Keratinocyte (primary cell): ENCODE measurements at places on chromosomes 11 and 22.

DNA sequence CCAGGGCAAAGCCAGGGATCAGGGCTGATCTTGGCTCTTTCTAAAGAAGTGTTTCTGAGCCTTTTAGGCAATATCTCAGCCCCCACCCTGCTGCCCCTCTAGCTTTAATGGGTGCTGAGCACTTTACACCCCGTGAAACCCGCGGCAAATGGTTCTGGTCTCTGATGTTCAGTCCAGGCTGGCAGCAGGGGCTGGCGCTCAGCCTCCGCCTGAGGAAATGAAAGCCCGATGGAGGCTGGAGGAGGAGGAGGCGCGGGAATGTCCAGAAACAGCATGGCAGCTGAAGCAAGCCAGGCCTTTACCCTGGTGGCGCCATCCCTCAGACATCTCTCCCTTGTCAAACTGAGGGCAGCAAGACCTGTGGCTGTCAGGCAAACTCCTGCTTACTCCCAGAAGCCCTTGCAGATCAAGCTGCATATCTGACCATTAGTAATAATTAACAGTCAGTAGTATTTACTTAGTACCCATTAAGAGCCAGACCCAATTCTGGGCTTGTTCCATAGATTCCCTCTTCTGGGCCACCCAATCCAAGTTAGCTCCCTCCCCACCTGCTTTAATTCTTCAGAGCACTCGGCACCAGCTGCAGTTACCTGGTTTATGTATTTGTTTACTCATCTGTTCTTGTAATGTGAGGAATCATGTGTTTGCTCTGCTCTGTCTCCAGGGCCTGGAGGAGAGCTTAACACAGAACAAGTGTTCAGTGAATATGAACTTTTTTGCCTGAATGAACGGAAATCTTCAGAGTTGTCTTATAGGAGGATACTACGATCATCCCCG is 15.0 kb upstream of the ALX4 start:
- DNase-seq, result no peak

DNA sequence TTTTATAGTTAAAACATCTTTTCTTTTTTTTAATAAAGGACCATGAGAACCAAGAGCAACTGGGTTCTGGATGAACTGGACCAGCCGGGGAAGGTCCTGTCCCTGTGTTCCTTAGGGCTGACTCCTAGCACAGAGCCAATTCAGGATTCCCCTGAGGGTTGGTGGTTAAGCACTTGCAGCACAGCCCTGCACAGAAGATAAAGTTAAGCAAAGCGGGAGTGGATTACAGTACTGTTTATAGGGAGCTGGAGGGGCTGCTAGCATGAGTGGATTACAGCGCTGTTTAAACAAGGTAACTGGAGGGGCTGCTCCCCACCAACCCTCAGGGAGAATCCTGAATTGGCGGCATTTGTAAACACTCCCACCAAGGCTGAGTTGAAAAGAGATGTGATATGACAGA is 90.6 kb downstream of the CELSR1 start:
- no peak for DNase-seq

GRCh38 chr11:73171436-73172161 is 29.5 kb upstream of the FCHSD2 start:
- DNase-seq, result no peak

DNA sequence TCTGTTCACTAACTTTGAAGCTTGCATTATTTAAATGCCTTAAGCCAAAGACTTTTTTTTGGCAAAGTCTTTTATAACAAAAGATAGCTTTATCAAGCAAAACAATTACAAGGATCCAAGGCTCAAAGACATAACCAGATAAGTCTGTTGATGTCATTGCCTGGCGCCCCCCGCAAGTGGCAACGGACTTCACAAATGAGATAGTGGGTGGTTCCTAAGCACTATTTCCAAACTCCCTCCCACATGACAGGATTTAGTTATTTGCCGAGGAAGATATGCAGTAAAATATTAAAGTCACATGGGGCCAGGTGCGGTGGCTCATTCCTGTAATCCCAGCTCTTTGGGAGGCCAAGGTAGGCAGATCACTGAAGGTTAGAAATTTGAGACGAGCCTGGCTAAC is 194.2 kb upstream of the DDI1 start:
- no peak for DNase-seq

DNA sequence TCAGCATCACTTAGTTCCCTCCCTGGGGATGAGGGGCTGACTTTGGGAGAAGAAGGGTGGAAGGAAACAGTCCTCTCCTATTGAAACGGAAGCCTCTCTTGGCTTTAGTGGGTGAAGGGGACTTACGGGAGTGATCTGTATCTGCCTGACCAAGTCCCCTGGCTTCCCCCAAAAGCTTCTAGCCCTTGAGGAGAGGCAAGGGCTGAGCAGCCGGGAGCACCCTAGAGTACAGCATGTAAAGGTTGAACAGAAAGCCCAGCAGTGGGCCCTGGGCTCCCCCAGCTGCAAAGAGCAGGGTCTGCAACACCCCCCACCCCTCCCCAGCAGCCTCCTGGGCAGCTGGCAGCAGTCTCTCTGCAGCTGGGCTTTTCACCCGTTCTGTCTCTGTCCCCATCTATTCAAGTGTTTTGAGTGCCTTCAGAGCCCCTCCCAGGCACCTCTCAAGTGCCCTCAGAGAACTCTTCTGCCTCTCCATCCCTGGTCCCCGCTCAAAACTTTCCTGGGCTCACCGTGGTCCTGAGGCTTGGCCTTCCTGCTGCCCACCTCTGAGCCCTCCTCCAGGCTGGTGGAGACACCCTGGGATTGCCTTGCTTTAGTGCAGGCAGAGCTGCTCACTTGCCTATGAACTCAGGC is 2.7 kb downstream of the CAPN5 start:
- no peak for DNase-seq

DNA sequence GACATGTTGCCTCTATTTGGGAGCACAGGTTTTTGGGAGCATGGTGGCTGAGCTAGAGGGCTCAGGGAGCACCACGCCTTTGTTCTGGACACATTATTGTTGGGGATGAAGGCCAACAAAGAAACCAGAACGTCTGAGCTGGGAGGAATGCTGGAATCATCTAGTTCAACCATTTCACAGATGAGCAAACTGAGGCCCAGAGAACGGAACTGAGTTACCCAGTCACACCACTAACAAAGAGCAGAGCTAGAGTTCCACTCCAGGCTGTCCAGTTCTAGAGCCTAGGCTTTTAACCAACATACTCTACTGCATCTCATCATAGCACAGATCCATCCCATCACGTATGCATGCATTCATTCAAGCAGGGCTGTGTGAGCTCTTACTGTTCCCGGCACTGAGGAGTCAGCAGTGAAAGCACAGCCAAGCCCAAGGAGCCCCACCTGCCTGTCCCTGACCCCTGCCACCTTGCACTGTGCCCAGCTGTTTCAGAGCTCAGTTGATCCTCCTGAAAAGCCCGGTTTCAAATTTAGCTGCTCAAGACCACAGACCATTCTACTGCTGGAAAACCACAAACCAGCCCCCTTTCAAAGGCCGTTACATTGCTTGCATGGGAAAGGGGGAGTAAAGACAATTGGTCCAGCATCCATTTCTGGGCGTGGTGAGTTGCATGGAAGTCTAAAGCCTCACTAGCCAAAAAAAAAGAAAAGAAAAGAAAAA is 16.9 kb upstream of the TCF20 start:
- no peak for DNase-seq

GRCh38 chr22:49948958-49949913 is 11.3 kb upstream of the PIM3 start:
- no peak for DNase-seq

- DNase-seq, result peak; percentile 62
Observed at GRCh38 chr11:62709247-62710000, 1.9 kb downstream of the GNG3 start.

DNA sequence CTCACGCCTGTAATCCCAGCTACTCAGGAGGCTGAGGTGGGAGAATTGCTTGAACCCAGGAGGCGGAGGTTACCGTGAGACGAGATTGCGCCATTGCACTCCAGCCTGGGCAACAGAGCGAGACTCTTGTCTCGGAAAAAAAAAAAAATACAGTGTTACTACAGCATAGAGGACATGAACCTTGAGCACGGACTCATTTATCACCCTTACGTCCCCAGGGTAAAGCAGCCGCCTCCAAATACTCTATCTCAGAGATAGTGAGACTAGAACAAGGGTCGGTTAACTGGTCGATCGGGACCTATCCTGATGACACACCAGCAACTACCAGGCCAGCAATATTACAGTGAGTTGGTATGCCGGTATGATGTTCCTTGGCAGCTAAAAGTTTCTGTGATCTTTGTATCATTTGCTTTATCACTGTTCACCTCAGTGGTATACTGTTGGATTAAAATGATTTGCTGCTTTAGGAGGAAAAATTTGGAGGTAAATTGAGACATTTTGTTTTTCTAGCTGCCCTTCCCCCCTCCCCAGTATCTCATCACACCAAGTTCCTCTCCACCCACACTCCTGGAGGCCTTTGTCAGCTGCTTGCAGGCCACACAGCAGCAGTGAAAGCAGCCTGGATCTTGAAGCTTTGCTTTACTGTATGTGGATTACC is 7.0 kb upstream of the SIDT2 start:
- DNase-seq, result no peak

DNA sequence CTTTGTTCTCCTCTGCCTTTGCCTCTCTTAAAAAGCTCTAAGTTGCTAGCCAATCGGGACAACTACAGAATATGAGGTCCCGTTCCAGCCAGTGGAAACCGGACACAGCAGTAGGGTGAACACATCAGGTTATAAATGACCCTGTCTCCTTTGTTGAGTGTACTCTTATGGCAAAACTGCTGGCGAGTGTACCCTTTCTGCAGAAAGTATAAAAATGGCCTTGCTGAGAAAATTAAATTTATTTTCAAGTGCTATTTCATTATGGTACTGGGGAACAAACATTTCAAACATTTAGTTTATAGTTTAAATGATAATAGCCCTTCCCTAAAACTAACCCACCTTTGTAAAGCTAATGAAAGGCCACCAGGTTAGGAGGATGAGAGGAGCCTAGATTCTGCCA is 6.0 kb upstream of the LGALS12 start:
- DNase-seq, result no peak

DNA sequence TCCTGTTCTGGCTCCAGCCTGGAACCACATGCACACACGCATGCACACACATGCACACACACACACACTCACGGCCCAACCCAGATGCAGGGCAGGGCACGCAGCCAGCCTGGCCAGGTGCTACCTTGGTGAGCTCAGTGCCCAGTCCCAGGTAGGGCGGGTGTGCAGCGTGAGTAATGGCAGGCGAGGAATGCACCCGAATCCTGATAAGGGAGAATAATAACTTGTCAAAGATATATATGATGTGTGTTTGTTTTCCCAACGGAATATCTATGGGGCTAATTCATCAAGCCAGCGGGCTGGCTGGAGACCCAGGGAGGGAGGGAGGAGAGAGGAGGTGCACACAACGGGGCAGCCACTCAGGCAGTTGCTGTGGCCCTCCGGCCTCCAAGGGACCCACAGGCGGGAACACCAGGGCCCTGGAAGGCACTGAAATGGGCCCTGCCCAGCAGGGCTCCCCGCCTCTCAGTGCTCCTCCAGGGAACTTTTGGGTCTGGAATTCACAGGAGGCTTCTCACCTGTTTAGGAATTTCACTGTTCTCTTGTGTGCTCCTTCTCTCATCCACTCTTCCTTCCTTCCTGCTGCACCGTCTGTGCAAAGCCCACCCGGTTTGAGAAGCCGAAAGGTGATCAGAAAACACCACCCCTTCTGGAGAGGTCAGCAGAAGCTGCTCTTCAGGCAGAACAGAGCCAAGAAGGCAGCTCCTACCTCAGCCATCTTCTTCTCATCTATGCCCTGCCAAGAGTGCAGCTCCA is 79.0 kb downstream of the BUD13 start:
- DNase-seq, result peak; percentile 95

DNA sequence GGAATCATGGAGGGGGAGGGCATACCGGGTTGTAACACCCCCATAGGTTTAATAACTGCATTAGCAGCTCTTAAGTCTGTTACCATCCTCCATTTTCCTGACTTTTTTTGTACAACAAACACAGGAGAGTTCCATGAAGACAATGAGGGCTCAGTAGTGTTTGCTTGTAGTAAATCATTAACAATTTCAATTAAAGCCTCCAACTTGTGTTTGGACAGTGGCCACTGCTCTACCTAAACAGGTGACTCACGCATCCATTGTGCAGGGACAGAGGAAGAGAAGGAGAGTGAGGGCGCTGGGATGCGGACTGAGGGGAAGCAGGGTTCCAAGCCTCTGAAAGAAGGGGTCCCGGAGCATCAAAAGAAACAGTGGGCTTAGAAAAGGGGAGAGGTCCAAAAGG is 21.3 kb upstream of the MTNR1B start:
- DNase-seq, result no peak

DNA sequence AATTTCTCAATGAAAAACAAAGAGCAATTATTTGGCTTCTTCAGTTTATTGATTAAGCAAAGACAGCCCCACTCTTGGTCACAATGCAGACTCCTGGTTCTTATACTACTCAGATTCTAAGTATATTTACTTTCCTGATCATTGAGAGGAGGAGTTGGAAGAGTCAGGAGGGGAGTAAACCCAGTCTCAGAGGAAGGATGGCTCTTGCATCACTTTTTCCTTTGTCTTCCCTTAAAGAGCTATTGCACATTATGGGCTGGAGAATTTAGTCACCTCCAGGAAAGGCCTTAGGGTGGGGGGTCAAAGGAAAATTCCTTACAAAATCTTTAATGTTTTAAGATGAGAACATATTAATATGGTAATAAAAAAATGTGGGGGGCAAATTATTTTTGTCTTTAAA is 8.1 kb downstream of the SLC17A6 start:
- no peak for DNase-seq

DNA sequence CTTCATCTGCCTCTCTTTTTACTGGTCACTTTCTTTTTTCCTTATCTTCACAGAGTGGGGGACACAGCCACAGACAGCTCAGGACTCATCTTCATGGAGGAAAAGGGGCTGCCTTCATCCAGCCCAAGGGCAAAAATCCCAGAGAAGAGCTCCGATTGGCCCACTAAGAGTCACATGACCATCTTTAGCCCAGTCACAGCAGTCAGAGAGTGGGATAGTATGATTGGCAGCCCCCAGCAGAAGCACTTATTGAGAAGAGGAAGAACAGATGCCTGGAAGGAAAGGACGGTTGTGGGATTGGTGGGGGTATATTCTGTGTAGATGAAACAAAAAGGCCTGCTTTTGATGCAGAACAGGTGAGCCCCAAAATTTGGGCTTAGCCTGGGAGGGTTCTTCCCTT is 77.8 kb downstream of the MN1 start:
- no peak for DNase-seq

DNA sequence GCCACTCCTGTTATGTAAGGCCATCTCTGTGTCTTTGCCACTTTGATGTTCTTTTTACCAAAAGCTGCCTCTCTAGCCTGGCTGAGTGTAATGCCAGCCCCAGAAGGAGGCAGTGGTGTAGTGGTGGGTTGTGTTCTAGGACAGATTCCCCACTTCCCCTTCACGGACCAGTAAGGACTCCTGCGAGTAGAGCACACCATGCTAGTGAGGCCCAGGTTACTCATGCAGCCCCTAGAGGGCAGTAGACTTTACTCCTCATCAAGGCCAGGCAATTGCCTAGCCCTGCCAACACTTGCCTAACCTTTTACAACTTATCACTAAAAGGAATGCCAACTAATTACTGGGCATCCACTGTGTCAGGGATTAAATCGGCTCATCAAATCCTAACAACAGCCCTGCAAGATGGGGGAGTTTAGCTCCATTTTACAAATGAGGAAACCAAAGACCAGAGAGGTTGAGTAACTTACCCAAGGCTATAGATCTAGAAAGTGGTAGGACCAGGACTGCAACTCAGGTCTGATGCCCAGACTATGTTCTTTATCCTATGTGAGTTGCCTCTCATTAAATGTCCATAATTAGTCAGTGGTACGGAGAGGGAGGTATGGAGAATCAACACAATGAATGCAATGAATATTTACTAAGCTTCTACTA is 75.3 kb downstream of the APIP start:
- DNase-seq, result no peak

- no peak for DNase-seq
Observed at GRCh38 chr11:111479666-111480065, 32.5 kb downstream of the BTG4 start.
